ENCODE measurements at places on chromosomes 4 and X. TPM values are rescaled to one million over a fixed set of nuclear protein-coding genes. Genes with fewer than 3 reads are reported as not detected.

DNA sequence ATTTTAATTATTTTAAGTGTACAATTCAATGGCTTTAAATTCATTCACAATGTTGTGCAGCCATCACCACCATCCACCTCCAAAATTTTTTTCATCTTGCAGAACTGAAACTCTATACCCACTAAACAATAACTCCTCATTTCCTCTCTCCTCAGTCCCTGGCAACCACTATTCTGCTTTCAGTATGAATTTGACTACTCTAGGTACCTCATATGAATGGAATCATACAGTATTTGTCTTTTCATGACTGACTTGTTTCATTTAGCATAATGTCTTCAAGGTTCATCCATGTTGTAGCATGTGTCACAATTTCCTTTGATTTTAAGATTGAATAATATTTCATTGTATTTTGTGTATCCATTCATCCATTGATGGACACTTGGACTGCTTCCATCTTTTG is 46.9 kb downstream of the KIF4A start:
- DNase-seq: no peak

GRCh38 chrX:141839856-141840255 is 1.7 kb downstream of the MAGEC3 start:
- DNase-seq: no peak

DNA sequence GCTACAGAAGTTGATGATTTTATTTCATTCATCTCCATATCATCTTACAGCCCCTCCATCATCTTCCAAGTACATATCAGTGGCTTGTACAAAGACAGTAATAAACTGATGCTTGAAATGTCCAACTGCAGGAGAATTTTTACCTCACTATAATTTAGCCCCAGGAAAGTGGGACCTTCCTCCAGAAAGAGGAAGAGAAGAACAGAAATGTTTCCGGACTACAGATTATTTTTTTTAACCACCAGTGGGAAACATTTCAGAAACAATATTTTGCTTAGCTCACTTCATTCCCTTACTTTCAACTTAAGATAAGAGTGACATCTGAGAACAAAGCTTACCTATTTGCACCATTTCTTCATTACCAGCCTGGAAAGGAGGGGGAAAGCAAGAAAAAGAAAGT is 2.0 kb downstream of the ADAMTS3 start:
- no peak for DNase-seq

DNA sequence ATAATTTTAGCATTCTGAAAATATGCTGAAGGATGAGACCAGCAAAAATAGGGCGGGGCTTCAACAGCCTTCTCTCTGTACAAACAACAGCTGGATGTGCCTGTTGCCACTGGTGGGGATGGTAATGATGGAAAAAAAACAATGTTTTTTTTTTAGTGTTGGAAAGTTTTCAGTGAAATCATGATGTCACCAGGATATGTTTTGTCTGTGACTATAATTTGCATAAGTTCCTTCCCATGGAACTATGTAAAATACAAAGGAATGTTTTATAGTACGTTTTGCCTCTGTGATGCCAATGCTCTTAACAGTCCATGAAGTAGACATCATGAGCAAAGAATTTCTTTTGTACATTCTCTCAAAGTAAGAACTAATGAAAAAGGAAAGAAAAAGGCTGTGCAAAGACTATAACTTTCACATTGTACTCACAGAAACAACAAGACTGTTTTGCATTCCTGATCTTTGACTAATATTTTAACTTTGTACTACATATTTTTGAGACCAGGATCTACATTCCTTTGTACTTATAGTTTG is 589.7 kb downstream of the SPRY1 start:
- DNase-seq: peak; percentile 95

DNA sequence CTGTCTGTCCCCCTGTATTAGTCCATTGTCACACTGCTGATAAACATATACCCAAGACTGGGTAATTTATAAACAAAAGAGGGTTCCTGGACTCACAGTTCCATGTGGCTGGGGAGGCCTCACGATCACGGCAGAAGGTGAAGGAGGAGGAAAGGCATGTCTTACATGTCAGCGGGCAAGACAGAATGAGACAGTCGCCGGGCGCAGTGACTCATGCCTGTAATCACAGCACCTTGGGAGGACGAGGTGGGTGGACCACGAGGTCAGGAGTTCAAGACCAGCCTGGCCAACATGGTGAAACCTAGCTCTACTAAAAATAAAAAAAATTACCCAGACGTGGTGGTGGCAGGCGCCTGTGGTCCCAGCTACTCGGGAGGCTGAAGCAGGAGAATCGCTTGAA is 24.7 kb downstream of the IL3RA start:
- no peak for DNase-seq

- DNase-seq: no peak
Observed at GRCh38 chr4:2256156-2256731, 5.7 kb downstream of the MXD4 start.

DNA sequence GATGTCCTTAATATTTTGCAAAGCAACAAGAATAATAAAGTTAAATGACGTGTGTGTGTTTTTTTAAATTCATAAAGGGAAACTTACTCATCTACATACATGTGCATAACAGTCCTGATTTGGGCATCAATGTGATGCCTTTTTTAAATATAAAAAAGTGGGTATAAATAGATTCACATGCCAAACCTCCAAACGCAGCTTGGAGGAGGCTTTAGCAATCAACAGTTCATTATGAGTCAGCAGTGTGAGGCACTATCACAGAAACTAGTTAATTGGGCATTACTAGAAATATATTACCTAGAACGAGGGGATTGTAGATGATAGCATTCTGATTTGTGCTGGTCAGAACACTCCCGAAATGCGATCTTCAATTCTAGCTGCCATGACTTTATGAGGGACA is 115.1 kb downstream of the HS6ST2 start:
- DNase-seq: no peak

- DNase-seq: no peak
Observed at GRCh38 chr4:109278594-109279031, 23.8 kb downstream of the COL25A1 start.

DNA sequence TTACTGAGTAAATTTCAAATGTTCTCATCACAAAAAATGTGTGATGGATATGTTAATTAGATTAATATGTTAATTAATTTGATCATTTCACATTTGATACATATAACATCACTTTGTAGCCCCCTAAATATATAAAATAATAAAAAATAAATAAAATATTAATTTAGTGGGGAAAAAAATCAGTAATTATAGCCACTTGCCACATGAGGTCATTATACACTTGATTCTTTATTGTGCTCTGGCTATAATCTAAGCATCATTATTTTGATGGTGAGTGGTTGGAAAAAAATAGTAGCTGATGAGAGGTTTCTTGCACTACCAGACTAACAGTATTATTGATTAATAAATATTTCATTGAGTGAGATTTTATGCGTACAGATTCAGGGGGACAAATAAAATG is 57.4 kb downstream of the DCK start:
- no peak for DNase-seq

DNA sequence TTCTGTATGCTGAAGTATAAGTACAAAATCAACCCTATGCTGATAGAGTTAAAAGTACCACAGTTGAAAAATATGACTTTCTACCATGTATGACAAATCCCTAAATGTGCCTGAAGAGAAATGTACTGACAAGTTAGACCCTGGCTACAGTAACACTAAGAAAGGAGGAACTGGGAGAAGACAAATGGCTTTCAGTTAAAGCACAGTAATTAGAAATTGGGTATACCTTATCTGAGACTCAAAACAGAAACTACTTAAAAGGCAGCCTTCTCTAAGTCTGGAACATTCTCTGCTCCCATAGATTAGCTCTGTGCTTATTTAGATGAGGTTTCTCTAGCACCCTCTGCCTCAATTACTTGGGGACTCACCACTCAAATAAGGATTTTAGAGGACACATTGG is 189.1 kb downstream of the GPC3 start:
- no peak for DNase-seq

DNA sequence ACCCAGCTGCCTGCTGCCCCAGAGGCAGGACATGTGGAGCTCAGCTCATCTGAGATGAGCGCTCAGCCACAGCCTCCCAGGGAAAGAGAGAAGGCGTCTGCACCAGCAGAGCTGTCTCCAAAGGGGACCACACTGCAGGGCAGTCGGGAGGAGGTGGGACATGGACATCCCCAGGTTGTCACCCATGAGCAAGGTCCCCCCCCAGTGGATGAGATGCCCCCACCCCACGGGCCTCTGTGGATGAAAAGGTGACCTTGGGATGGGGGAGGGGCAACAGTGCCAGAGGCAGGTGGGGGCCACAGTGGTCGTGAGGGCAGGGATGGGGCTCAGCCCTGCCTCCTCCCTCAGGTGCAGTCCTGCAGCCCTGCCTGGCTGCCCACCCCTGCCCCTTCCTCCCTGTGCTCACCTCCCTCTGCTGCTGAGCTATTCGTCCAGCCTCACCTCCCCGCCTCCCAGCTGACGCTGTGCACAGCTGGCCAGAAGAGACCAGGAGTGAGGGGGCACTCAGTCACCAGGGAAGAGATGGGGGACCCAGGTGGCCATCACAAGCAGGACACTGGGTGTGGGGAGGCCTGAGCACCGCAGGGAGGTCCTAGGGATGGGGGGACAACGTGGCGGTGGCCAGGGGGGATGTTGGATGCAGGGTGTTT is 9.3 kb downstream of the NKX1-1 start:
- DNase-seq: no peak

DNA sequence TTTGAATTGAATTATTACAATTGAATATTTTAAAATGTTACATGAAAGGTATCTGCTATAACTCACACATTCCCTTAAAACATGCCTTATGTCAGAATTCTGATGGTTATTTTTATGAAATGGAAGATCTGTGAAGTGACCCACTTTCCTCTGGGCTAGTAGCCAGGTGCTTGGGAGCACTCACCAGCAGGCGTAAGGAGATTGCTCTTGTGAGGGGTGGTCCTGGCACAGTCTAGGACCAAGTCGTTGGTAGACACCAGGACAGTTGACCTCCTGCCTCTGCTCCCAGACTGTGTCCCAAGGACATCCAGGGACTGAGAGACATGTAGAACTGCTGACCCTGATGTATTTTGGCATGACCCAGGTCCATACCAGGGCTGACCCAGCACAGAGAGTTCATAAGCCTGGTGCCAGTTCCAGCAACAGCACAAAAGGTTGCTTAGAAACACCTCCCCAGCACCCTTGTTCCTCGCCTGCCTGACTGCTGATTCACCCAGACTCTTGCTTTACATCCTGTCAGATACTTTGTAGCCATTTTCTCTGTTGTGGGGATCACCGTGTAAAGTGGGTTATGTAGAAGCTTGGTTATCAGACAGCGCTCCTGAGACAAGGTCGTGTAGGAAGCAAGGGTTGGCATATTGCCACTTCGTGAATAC is 48.5 kb downstream of the NELFA start:
- DNase-seq: no peak

Gene WDR17
- total RNA-seq: 0.51 TPM

Gene BTK
- not detected for total RNA-seq

Gene SULT1B1
- 12.6 TPM for total RNA-seq

Gene ATXN3L
- total RNA-seq: not detected

Gene PRR27
- not detected for total RNA-seq

Gene CPEB2
- total RNA-seq: 14.9 TPM

Gene PAGE1
- total RNA-seq: not detected

Gene RS1
- total RNA-seq: not detected

Gene ENOX2
- total RNA-seq: 15.4 TPM

Data from dermis blood vessel endothelial cell (primary cell).